Dorsolateral prefrontal cortex (tissue), 122 donors: ENCODE measurements at places on chromosomes 12 and 14. TPM values are rescaled to one million over a fixed set of nuclear protein-coding genes. Genes with fewer than 3 reads are reported as not detected.

Gene VRTN
- total RNA-seq, result not detected

Gene TSHR
- not detected for total RNA-seq

Gene AKAP6
- total RNA-seq, result 296 TPM

Gene KRT82
- total RNA-seq, result not detected

Gene ART4
- not detected for total RNA-seq

Gene SLC6A12
- total RNA-seq, result 28.3 TPM

Gene TIMELESS
- 6.6 TPM for total RNA-seq

Gene AKAP3
- total RNA-seq, result 2.1 TPM

Gene FLRT2
- 130 TPM for total RNA-seq

Gene MORN3
- 4.0 TPM for total RNA-seq

Gene BRMS1L
- 24.7 TPM for total RNA-seq

Gene KIF21A
- total RNA-seq, result 95.9 TPM

Gene STXBP6
- 30.2 TPM for total RNA-seq

Gene KLRF2
- total RNA-seq, result not detected
